Fibroblast of upper back skin (primary cell): ENCODE measurements at places on chromosomes 13 and 19.
A peak's percentile ranks its signal among the peaks of the same experiment; 100 is the strongest.

GRCh38 chr13:80547341-80547740, 206.4 kb upstream of the SPRY2 start:
- DNase-seq = no peak

DNA sequence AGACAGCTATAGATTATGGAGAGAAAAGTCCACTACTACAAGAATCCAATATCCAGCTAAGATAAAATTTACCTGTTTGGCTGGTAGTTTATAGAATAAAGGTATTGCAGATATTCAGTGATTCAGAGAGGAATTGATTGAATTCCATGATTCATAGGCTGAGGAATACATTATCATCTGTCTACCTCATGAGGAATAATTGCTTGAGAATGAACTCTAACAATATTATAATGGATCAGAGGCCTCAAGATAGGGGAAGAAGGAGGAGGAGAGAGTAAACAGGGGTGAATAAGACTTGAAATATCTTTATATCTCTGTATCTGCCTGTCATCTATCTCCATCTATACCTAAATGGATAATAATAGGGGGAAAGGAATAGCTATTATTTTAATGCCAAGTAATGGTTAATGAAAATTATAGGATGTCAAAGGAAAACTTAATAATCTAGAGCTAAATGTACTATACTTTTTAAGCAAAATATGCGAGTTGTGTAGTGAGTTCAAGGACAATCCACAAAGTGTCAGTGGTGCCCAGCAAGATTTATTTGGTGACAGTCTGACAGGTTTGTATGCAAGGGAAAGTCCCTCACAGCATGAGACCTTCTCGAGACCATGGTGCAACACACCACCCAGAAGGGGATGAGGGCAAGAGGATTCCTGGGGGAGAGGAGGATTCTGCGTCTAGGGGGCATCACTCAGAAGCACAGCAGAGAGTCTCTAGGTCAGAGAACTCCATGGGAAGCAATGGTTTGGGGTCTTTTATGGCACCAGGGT, 224.5 kb downstream of the GPC5 start:
- no peak for DNase-seq

GRCh38 chr13:41427666-41428065, 29.7 kb upstream of the RGCC start:
- no peak for DNase-seq

DNA sequence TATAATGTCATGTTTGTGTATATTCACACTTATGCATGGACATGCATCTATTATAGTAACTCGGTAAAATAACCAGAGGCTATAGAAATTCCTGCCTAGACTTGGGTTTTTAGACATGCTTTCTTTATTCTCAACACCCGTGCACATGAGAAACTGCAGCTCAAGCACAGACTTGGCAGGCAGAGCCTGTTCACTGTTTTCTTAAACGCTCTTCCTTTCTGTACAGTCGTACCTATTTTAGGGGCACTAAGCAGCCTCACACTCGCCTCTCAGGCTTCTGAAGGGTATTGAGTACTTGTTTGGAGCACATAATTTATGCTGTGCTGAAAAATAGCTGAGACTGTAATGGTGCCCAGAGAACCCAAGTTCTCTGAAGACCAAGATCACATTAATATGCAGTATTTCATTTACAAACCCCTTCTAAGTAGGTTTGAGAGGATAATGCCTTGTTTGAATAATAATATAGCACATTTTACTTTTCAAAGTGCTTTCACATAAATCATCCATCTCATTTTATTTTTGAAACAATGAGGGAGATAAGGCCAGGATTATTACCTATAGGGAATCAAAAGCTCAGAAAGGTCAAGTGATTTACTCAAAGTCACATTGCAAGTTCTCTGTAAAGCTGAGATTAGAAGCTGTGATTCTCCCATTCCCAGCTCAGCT, 429.9 kb downstream of the SPRY2 start:
- DNase-seq = no peak

DNA sequence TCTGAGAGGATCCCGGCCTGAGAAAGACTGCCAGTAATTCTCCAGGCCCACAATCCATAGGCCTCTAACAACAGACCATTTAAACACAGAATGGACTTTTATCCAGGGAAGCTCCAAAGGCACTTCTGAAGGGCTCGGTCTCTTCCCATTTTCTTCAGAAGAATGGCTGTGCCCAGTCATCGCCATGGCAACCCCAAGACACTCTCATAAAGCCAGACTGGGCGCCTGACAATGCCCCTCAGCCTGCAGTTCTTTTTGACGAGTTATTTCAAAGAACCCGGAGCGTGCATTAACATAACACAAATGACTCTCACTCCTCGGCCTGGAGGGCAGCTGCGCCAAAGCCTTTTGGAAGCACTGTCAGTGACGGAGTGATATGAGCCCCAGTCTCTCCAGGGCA, 61.0 kb downstream of the RASA3 start:
- no peak for DNase-seq

DNA sequence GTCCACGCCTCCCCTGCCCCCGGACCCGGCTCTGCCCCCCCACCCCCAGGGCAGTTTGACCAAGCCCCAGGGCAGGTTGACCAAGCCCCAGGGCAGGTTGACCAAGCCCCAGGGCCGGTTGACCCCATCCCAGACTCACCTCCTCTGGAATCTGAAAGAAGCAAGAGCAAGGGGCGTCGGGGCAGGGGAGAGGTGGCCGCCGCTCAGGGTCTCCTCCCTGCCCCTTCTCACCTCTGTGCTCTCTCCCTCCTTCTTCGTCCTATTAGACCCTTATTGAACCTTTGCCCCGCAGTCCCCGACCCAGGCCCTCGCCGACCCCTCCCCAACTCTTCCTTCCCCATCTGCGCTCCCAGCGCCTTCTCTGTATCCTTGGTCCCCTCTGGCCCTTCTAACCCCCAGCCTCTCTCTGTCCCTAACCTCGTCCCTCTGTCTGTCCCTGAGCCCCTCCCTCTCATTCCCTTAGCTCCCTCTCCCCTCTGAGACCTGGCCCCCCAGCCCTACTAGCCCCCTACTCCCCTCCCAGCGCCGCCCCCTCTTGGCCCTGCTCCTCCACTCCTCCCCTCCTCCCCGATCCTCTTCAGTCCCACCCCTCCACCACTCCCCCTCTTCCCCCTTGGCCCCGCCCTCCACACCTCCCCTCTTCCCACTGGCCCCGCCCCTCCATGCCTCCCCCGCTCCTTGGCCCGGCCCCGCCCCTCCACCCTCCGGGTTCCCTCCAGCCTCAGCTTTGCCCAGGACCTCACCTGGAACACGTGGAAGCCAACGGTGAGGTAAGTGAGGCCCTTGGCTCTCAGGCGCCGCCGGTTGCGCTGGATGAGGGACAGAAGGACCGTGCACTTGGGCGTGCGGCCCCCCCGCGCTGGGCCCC, 7.6 kb downstream of the CAPN12 start:
- peak; percentile 40 for DNase-seq

DNA sequence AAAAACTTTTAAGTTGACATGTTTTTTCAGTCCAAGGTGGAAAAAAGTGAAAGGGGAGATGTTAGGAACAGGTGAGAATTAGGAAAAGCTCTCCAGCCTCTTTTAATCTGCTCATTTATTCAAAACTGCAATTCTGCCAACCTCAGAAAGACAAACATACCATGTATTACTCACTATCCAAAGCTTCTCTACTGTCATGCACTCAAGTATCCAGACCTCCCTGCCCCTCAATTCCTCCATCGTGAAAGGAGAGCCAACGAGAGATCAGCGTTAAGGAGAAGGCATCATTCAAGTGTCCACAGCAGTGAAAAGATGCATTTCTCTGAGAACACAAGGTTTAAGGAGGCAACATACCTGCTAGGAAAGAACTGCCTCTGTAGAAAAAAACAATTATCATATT, 24.5 kb downstream of the DIAPH3 start:
- DNase-seq = peak; percentile 23

DNA sequence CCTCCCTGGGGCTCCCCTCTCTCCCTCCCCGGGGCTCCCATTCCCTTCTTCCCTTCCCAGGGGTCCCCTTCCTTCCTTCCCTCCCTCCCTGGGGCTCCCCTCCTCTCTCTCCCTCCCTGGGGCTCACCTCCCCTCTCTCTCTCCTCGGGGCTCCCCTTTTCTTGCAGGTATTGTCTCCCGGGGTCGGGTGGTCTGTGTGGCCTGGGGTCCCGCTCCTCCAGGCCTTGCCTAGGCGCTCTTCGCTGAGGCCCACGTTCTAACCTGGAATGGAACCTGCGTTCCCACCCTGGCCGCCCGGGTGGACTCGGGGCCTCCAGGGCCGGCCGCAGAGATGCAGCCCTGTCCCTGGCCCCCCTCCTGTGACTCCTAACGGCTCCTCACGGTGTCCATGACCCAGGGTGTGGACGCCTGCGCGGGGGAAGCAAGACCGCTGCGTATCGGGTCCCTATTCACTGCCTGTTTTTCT, 940 bp upstream of the DCUN1D2 start:
- peak; percentile 10 for DNase-seq

DNA sequence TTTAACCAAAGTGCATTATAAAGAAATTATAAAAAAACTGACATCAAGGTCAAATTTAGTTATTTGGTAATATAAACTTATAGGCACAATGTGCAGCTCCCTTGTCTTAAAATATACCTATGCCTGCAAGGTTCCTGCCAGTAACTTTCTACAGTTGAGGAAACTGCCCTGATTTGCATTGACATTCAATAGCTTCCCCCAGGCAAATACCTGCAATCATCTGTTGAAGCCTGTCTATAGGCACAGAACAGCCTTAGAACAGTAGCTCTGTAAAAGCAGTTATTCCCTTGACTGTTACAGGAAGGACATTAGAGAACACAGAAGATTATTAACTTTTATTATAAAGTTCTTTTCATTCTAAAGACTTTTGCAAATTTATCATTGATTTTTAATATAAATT, 1239.5 kb downstream of the PCDH9 start:
- no peak for DNase-seq

GRCh38 chr19:12757544-12758274, 6.1 kb downstream of the BEST2 start:
- peak; percentile 59 for DNase-seq
